ENCODE measurements at places on chromosomes 13 and 19.

DNA sequence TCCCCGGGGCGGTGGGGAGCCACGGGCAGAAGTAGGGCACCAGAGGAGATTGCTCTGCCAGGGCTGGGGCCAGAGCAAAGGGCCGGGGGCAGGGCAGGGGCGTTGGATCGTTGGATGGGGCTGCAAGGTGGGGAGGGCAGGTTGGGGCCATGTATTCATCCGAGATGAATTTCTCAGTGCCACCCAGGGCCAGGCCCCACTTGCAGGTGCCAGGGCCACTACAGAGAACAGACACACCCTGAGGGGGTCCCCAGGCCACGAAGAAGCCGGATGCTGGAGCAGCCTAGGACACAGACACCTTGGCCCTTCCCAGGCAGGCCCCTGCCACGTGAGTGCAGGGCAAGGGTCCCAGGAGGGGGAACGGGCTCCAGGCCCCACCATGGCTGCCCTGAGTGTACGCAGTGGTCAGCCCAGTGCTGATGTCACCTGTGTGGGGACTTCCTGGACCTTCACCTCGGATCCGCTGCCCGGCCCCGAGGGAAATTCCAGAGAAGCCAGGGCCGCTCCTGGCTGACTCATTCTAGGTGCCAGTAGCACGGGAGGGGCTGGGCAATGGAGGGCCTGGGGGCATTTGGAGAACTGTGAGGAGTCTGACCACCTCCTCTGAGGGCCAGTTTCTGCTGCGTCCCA, 9.6 kb upstream of the SBNO2 start:
- no peaks in the 10 kb centered on the region for H3K36me3 ChIP-seq
- H3K27me3 ChIP-seq = no peaks in the 10 kb centered on the region
- H3K27ac ChIP-seq = no peak overlapping the region

DNA sequence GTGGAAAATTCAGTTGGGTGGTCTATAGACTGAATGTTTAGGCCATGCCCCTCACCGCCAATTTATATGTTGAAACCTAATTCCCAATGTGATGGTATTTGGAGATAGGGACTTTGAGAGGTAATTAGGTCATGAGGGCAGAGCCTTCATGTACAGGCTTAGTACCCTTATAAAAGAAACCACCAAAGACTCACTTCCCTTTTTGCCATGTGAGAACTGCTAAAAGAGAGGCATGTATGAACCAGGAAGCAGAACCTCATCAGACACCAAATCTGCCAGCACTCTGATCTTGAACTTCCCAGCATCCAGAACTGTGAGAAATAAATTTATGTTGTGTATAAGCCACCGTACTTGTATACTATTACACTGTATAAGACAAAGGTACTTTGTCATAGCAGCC, 40.6 kb downstream of the UQCRFS1 start:
- no peak overlapping the region for H3K27ac ChIP-seq
- no peaks in the 10 kb centered on the region for H3K36me3 ChIP-seq
- no peak overlapping the region for H3K4me3 ChIP-seq

- H3K4me1 ChIP-seq = no peaks in the 10 kb centered on the region
- H3K4me3 ChIP-seq = no peak overlapping the region
- no peaks in the 10 kb centered on the region for H3K27me3 ChIP-seq
These were observed 10.1 kb downstream of the UBXN6 start for GRCh38 chr19:4447327-4448146.

- no peaks in the 10 kb centered on the region for H3K27me3 ChIP-seq
- peaks cover 88% of the 10 kb centered on the region for H3K4me1 ChIP-seq
- no peak for DNase-seq
- peak overlapping the region; percentile 88 for H3K27ac ChIP-seq
- H3K36me3 ChIP-seq = no peaks in the 10 kb centered on the region
- no peak overlapping the region for H3K4me3 ChIP-seq
These were observed 83.4 kb downstream of the GNG7 start for GRCh38 chr19:2619076-2619475.

- no peaks in the 10 kb centered on the region for H3K36me3 ChIP-seq
- H3K4me1 ChIP-seq = no peaks in the 10 kb centered on the region
- no peak overlapping the region for H3K27ac ChIP-seq
- H3K4me3 ChIP-seq = no peak overlapping the region
- no peak for DNase-seq
These were observed 4.2 kb upstream of the ATP12A start for GRCh38 chr13:24675806-24676570.

DNA sequence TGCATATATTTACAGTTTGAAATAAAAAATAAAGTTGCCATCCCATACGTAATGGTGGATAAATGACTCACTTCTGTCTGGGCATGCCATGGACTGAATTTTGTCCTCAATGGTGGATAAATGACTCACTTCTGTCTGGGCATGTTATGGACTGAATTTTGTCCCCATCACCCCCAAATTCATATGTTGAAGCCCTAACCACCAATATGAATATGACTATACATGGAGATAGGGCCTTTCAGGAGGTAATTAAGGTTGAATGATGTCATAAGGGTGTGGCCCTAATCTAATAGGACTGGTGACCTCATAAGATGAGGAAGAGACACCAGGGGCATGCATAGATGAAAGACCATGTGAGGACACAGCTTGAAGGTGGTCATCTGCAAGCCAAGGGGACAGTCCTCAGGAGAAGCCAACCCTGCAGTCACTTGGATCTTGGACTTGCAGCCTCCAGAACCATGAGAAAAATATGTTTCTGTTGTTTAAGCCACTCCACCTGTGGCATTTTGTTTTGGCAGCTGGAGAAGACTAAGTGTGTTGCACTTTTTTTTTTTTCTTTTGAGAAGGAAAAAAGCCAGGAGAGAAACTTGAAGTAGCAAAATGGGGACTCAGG, 41.8 kb downstream of the RFC3 start:
- H3K4me3 ChIP-seq = no peak overlapping the region
- no peak overlapping the region for H3K27ac ChIP-seq
- no peaks in the 10 kb centered on the region for H3K27me3 ChIP-seq
- no peaks in the 10 kb centered on the region for H3K4me1 ChIP-seq
- no peaks in the 10 kb centered on the region for H3K36me3 ChIP-seq
- no peak for DNase-seq

DNA sequence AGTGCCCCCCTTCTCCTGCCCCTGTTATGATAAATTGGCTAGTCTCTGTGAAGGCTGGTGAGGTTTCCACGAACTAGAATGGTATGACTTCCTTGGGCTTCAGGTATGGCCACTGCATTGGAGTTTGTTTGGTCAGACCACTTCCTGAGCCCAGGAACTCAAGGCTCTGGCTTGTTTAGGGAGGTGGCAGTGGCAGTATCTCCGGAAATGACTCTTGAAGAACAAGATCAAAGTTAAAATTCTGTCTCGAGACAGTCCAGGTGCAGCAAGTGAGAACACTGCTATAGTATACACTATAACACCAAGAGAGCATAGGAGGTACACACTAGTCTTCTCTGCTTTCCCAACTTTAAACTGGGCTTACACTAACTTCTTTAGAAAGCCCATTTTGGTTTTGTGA, 309.1 kb downstream of the KLF12 start:
- H3K27ac ChIP-seq = peak overlapping the region; percentile 4
- no peak overlapping the region for H3K4me3 ChIP-seq
- no peaks in the 10 kb centered on the region for H3K36me3 ChIP-seq
- H3K27me3 ChIP-seq = no peaks in the 10 kb centered on the region

GRCh38 chr19:2503521-2504109, 27.7 kb downstream of the GADD45B start:
- H3K36me3 ChIP-seq = no peaks in the 10 kb centered on the region
- no peak overlapping the region for H3K4me3 ChIP-seq
- H3K27ac ChIP-seq = no peak overlapping the region
- no peak for DNase-seq
- H3K4me1 ChIP-seq = peaks cover 4% of the 10 kb centered on the region

- H3K36me3 ChIP-seq = peaks cover 15% of the 10 kb centered on the region
- DNase-seq = no peak
- H3K27ac ChIP-seq = no peak overlapping the region
- H3K4me3 ChIP-seq = no peak overlapping the region
- no peaks in the 10 kb centered on the region for H3K4me1 ChIP-seq
- H3K27me3 ChIP-seq = no peaks in the 10 kb centered on the region
These were observed 25.3 kb upstream of the EHD2 start for GRCh38 chr19:47687906-47688305.

GRCh38 chr13:39350461-39350881, 252.5 kb downstream of the LHFPL6 start:
- no peak overlapping the region for H3K27ac ChIP-seq
- DNase-seq = no peak
- H3K4me1 ChIP-seq = no peaks in the 10 kb centered on the region
- H3K27me3 ChIP-seq = no peaks in the 10 kb centered on the region
- no peak overlapping the region for H3K4me3 ChIP-seq
- H3K36me3 ChIP-seq = no peaks in the 10 kb centered on the region

DNA sequence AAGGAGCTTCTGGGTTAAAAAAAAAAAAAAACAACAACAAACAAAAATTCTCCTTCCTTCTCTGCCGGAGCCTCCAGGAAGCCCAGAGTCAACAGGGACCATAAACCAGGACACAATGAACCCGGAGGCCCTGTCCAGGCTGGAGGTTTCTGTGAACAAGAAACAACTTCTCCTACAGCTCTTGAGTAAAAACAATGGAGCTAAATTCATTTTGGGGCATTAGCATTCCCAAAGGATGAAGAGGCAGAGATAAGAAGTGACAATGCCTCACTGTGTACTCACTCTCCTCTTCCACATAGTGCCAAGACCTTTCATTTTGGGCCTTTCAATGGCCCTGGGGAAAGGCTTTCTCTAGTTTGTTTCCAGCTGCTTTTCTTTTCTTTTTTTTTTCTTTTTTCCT, 9.0 kb downstream of the RHPN2 start:
- no peak for DNase-seq
- no peaks in the 10 kb centered on the region for H3K4me1 ChIP-seq
- H3K4me3 ChIP-seq = no peak overlapping the region
- H3K27ac ChIP-seq = no peak overlapping the region

DNA sequence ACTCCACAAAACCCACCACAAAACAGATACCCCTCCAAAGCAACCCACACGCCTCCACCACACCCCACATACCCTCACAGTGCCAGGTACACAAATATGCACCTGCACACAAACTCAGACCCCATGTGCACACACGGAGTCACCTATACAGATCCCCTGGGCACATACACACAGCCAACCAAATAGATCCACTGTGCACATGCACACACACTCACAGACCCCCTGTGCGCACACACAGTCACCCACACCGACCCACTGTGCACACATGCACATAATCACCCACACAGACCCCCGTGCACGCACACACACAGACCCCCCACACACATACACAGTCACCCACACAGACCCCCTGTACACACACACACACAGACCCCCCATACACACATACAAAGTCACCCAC, 107.8 kb downstream of the HSPH1 start:
- peaks cover 9% of the 10 kb centered on the region for H3K4me1 ChIP-seq
- H3K4me3 ChIP-seq = no peak overlapping the region
- no peak overlapping the region for H3K27ac ChIP-seq
- peaks cover 14% of the 10 kb centered on the region for H3K27me3 ChIP-seq
- DNase-seq = no peak
- no peaks in the 10 kb centered on the region for H3K36me3 ChIP-seq

GRCh38 chr13:109226631-109227030, 559.8 kb downstream of the IRS2 start:
- H3K27me3 ChIP-seq = no peaks in the 10 kb centered on the region
- H3K27ac ChIP-seq = no peak overlapping the region
- H3K4me3 ChIP-seq = no peak overlapping the region
- H3K4me1 ChIP-seq = no peaks in the 10 kb centered on the region
- H3K36me3 ChIP-seq = no peaks in the 10 kb centered on the region

DNA sequence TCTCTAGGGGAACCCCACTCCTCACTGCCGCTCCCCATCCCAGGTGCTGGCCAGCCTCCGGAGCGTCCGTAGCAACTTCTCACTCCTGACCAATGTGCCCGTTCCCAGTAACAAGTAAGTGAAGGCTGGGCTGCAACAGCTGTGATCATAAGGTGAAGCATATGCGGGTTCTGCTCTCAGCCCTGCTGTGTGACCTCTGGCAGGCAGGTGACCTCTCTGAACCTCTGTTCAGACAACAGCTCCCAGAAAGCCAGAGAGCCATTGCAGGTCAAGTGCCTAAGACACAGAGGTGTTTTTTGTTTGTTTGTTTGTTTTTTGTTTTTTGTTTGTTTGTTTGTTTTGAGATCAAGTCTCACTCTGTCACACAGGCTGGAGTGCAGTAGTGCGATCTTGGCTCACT, 28.7 kb downstream of the PDE4A start:
- DNase-seq = no peak
- no peaks in the 10 kb centered on the region for H3K36me3 ChIP-seq
- no peak overlapping the region for H3K4me3 ChIP-seq

GRCh38 chr13:26480246-26480855, 77.1 kb upstream of the WASF3 start:
- H3K4me1 ChIP-seq = no peaks in the 10 kb centered on the region
- no peaks in the 10 kb centered on the region for H3K36me3 ChIP-seq
- no peak for DNase-seq
- H3K27me3 ChIP-seq = no peaks in the 10 kb centered on the region

DNA sequence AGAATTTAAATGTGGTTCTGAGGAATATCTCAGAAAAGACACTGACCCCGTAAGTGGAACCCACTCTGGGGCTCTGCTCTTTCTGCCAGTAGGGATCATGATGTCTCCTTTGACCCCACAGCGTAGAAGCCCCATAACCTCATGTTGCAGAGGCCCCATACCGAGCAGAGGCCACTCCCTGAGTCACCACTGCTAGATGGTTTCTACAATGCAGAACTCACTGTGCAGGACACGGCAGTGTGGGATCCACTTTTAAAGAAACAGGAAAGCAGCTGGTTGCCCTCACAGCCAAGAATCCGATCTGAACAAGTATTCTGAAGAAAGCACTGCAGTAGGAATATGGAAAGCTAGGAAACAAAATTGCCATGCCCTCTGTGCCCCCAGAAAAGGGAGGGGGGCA, 4.2 kb downstream of the SLC7A1 start:
- no peaks in the 10 kb centered on the region for H3K27me3 ChIP-seq
- H3K4me3 ChIP-seq = peak overlapping the region; percentile 82
- peaks cover 77% of the 10 kb centered on the region for H3K36me3 ChIP-seq
- no peak overlapping the region for H3K27ac ChIP-seq

- no peaks in the 10 kb centered on the region for H3K4me1 ChIP-seq
- DNase-seq = no peak
- H3K27ac ChIP-seq = no peak overlapping the region
- no peak overlapping the region for H3K4me3 ChIP-seq
- no peaks in the 10 kb centered on the region for H3K36me3 ChIP-seq
These were observed 53.8 kb upstream of the RCBTB2 start for GRCh38 chr13:48586591-48587103.

GRCh38 chr19:29851769-29852521, 40.2 kb downstream of the CCNE1 start:
- H3K4me3 ChIP-seq = no peak overlapping the region
- DNase-seq = no peak
- no peaks in the 10 kb centered on the region for H3K36me3 ChIP-seq
- H3K4me1 ChIP-seq = no peaks in the 10 kb centered on the region
- no peak overlapping the region for H3K27ac ChIP-seq

GRCh38 chr13:100610391-100611347, 22.1 kb upstream of the GGACT start:
- H3K27me3 ChIP-seq = no peaks in the 10 kb centered on the region
- H3K4me1 ChIP-seq = no peaks in the 10 kb centered on the region
- no peak for DNase-seq
- no peak overlapping the region for H3K27ac ChIP-seq

- H3K36me3 ChIP-seq = peaks cover 77% of the 10 kb centered on the region
- no peak overlapping the region for H3K4me3 ChIP-seq
- no peaks in the 10 kb centered on the region for H3K4me1 ChIP-seq
- H3K27ac ChIP-seq = no peak overlapping the region
- no peaks in the 10 kb centered on the region for H3K27me3 ChIP-seq
These were observed 18.6 kb upstream of the TIMM44 start for GRCh38 chr19:7961920-7962626.

GRCh38 chr13:40600149-40600751, 66.2 kb downstream of the FOXO1 start:
- DNase-seq = no peak
- no peaks in the 10 kb centered on the region for H3K36me3 ChIP-seq
- peaks cover 4% of the 10 kb centered on the region for H3K27me3 ChIP-seq
- no peaks in the 10 kb centered on the region for H3K4me1 ChIP-seq
